ENCODE measurements at places on chromosomes 2 and 18.

DNA sequence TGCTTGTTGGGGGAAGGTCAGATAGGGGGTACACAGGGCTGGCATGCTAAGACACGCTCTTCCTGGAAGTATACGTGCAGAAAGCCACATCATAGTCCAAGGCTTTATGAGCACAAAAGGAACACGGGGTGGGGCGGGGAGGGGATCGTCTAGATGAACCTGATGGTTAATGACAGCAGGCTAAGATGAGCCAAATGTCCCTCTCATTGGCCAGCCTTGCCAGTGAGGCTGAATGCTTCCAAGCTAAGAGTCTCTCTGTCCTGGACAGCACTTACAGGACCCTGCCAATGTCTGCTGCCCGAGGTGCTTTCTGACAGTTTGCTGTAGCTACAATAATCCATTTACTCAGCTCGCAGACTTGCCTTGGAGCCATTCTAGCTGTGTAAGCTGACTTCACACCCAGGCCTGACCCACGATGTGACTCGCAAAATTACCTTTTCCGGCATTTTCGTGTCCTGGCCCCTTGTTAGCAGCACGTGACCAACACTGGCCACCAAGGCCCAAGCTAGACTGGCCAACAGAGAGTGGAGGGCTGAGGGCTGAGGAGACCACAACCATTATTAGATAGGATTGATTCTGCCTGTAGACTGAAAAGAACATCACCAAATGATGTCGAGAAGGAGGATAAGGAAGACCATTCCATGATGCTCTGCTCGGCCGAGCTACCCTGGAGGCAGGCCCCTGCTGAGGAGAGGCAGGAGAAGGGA lies 84.2 kb downstream of the MALT1 start:
- DNase-seq, result no peak

GRCh38 chr18:30487962-30488361 lies 554.6 kb downstream of the DSC3 start:
- no peak for DNase-seq

DNA sequence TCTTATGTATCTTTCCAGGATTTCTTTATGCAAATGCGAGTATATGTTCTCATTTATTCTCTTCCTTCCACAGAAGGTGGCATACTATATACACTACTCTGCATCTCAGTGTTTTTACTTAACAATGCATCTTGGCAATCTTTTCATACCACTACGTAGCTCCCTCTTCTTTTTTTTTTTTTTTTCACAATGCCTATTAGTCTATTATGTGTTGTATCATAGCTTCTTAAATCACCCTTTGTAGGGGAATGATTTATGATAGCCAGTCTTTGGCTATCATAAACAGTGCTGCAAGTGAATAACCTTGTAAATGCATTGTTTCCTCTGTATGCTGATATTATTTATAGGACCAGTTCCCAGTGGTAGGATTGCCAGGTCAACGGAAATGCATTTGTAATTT lies 204.2 kb downstream of the BABAM2 start:
- no peak for DNase-seq

GRCh38 chr2:239264838-239265651 lies 135.8 kb downstream of the HDAC4 start:
- no peak for DNase-seq

- DNase-seq, result no peak
Measured at GRCh38 chr18:75083131-75083530, 125.8 kb downstream of the PTGR3 start.

- DNase-seq, result no peak
Measured at GRCh38 chr2:62112179-62112578, 83.7 kb upstream of the B3GNT2 start.

DNA sequence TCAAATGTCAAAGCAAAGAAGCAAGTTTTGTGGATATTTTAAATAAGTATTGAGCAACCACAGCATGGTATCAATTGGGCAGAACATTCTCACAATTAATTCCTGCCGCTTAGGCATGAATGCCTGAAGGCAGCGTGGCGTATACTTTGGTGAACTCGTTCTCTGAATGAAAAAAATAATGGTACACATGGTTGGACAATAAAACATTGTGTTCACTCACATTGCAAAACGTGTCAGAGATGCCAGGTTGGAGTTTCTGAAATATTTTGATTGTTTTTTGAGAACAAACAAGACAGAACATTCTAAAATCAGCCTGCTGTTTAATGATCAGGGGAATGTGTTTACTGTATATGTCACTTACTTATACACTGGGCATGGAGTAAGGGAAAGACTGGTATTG lies 254.2 kb downstream of the CDH2 start:
- no peak for DNase-seq

DNA sequence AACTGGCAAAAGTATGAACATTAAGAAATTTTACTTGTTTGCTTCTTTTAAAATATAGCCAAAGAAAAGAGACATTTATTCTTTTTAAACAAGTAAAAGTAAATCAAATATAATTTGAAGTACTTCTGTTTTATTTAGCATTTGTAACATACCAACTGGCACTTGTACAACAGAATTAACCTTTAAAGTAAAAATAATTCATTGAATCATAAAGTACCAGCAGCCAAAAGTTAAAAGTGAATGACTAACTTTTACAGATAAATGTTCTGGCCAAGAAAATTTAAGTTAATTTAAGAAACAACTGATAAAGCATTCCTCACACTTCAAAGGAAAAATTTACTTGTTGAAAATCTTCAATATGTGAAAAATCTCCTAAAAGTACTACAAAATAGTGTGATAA lies 23.8 kb downstream of the RTTN start:
- no peak for DNase-seq

GRCh38 chr2:167820488-167820887 lies 426.9 kb downstream of the STK39 start:
- DNase-seq, result no peak

DNA sequence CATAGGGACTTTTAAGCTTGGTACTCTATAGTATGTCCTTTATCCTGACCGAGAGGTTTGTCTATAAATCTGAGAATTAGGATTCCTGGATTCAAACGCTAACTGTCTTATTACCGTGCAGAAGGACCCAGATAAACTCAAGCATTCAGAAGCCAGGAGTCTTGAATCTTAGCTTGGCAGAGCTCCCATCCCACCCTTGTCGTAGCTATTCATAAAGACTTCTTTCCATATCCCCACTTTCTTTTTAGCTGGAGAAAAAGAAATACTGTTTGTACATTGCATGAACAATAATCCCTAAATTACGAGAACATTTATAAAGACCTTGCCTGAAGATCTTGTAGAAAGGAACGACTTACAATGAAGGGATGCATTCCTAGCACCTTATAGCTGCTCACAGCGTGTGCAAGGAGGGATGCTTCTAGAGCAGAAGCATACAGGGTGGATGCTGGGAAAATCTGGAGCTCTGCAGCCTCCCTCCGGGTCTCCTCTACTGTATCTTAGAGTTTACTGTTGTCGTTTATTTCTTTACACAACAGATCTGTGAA lies 13.6 kb downstream of the EFR3B start:
- DNase-seq, result no peak

GRCh38 chr2:207772081-207772843 lies 2.6 kb upstream of the FZD5 start:
- DNase-seq, result no peak

- DNase-seq, result no peak
Measured at GRCh38 chr2:148933456-148933855, 58.4 kb downstream of the KIF5C start.

- DNase-seq, result no peak
Measured at GRCh38 chr2:102698369-102699111, 63.3 kb upstream of the TMEM182 start.

DNA sequence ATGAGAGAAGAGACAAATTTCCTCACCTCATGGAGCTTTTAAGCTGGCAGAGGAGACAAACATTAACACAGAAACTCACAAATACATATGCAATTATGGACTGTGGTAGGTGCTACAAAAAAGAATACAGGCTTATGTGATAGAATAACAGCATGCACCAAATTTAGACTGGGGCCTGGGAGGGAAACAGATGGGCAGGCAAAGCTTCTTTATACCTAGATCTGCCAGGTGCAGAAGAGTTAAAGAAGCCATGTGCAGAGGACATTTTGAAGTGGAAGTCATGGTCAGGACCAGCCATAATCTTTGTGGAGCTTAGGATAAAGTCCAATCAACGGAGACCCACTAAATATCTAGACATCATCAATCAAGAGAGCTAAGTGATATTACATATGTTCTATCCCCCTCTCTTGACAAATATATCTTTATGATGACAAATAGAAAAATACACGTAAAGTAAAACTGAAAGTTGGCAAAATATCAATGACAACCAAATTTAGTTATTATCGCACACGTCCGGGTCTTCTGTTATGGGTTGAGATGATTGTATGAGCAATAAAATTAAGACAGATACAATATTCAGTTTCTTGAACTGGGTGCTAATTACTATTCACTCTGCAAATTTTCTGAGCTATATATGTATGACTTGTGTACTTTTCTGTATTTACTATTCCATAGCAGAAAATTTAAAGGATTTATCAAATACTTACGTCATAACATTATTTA lies 44.1 kb downstream of the CD28 start:
- no peak for DNase-seq

DNA sequence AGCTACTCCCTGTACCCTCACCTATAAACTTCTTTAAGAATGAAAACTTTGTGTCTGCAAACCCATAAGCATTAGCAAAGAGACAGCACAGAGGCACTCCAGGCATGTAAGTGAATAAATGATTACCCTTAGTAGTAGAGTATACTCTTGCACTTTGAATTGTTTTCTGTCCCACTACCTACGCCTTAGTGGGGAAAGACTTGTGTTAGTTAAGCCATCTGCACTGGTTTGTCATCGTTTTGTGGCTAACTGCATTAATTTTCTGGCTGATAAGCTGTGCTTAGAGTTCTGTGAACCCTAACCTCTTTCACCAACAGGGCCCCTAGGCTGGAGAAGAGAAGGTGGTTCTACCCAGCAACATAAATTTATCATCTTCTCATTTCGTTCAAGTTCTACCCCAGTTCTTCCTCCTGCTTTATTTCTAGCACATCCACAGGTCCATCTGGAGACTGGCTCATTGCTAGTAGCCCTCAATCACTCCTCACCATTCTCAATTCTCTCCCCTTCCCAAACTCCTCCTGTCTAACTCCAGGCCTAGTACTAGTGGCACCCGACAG lies 710 bp downstream of the LMAN2L start:
- no peak for DNase-seq

- DNase-seq, result no peak
Measured at GRCh38 chr2:223026357-223027110, 25.5 kb upstream of the KCNE4 start.

DNA sequence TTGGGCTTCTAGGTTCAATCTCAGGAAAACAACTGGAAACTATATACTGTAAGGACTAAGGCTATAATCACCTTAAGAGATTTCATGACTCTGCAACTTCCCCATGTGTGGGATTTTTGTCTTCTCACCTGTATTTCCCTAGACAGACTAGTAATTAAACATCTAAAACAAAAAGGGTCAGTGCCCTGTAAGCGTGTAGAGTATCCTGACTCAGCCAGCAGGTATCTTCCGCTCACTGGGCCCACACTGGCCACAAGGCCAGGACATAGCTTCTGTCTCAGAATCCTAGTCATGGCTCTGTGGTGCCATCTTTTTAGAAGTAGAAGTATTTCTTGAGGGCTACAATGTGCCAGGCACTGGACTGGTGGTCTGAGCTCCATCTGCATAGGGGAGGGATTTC lies 28.8 kb upstream of the KCMF1 start:
- no peak for DNase-seq

- no peak for DNase-seq
Measured at GRCh38 chr2:112004253-112004645, 50.8 kb upstream of the TMEM87B start.

DNA sequence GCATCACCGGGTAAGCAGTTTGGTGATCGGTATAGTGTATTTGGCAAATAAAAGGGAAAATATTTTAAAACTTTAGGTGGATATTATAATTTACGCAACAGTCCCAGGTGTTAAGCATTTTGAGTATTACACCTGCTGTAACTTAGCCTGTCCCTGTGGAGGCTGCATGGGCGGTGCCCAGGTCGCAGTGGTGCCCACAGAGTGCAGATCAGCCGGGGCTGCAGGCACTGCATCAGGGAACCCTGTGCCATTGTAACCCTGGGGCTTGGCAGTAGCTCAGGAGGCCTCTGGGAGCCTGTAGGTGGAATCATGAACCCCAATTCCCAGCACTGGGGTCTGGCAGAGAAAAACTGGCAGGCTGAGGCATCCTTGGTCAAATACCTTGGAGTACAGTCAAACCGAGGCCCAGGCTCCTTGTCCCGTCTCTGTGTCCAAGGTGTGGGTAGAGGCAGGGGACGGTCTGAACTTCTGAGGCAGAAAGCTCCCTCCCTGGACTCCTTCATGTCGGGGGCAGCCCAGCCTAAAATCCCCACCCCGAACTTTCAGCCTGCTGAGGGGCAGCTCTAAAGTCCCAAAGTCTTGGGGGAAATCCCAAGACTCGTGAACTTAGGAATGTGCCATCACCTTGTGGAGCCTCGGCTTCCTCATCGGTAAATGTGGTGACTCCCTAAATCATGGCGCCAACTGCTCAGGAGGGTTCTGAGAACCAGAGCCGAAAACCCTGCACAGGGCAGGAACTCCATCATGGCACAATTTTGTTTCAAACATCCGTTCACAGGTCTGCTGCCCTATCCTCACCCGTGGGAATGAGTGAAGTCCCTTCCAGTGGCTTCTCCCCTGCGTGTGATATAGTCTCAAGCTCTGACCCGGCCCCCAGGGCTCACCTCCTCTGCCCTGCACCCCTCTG lies 85.7 kb downstream of the INHBB start:
- no peak for DNase-seq

- DNase-seq, result no peak
Measured at GRCh38 chr18:67766930-67767329, 250.4 kb upstream of the DSEL start.

DNA sequence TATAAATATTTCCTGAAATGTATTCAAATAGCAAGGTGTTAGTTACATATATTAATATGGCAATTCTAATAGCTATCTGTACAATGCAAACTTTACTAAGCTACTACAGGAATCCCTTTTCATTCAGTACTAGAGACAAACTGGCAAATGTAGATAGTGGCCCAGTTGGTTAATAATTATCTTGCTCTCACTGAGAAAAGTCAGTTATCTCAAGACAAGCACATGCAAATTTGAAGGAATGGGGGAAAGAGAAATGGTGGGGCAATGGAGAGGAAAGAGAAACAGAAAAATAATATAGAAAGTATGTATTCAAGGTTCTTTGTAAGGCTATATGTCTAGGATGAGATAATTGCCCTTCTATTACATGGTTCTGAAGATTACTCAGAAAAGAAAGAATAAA lies 280.0 kb downstream of the FIGN start:
- no peak for DNase-seq

All from cortex of kidney (tissue), 1 donor.